ENCODE measurements at places on chromosomes 5 and 9.
A peak's percentile ranks its signal among the peaks of the same experiment; 100 is the strongest.

- DNase-seq = no peak
Measured at GRCh38 chr5:93479982-93480509, 101.0 kb downstream of the NR2F1-AS1 start.

GRCh38 chr5:131328536-131329285 lies 64.9 kb downstream of the CDC42SE2 start:
- DNase-seq = peak; percentile 43

- no peak for DNase-seq
Measured at GRCh38 chr5:5461012-5461411, 38.5 kb downstream of the ICE1 start.

GRCh38 chr9:81724242-81724889 lies 35.0 kb upstream of the TLE1 start:
- DNase-seq = no peak

- DNase-seq = no peak
Measured at GRCh38 chr9:10661994-10662393, 49.2 kb upstream of the PTPRD start.

DNA sequence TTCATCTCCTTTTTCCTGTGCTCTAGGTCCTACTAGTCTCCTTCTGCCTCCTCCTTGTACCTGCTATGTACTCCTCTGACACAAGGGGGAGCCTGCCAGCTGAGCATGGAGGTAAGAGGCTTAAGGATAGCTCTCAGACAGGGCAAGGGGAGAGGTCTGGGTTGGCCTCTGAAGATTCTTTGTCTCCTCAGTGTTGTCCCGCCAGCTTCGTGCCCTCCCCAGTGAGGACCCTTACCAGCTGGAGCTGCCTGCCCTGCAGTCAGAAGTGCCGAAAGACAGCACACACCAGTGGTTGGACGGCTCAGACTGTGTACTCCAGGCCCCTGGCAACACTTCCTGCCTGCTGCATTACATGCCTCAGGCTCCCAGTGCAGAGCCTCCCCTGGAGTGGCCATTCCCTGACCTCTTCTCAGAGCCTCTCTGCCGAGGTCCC lies 3.8 kb downstream of the CREB3 start:
- DNase-seq = peak; percentile 76

DNA sequence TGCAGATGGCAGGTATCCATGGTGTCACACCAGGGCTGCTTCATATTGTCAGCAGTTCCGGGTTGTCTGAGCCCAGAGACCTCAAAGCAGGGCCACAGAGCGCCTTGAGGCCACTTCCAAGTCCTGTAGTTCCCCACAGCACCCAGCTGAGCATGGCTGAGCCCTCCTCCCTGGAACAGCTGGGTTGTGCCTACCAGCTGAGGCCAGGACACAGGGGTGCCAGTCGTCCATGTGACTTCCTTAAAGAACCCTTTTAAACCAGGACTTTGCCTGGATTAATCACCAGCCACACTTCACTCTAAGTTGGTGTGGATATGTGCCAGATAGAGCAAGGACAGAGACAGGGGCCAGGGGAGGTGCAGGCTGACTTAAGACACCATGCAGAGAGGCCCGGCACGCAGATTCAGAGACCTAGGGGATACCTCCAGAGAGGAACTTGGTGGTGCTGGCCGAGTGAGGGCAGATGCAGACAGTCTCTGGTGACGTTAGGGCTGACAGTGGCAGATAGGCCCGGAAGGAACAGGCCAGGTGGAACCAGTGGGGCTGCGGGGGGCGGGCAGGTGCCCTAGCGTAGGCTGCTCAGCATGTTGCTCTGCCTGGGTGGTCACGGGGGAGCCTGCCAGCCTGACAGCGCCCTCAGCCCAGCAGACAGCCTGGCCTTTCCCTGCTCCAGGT lies 142.7 kb downstream of the CACNA1B start:
- DNase-seq = no peak

DNA sequence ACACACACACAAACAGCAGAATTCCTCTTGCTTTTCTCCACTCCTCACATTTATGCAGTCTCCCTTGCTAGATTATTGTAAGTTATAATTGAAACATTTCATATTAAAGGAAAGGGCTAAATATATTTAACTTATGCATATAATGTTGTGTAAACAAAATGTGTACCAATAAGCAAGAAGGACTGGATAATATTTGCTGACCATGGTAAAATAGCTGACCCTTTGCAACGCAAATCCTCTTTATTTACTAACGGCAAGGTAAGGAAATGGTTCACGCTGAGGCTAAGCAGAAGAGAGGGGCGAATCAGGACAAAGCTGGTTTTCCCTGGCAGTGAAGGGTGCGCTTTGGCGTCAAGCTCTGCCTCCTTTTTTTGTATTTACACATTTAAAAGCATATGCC lies 154.2 kb upstream of the IRX4 start:
- no peak for DNase-seq

DNA sequence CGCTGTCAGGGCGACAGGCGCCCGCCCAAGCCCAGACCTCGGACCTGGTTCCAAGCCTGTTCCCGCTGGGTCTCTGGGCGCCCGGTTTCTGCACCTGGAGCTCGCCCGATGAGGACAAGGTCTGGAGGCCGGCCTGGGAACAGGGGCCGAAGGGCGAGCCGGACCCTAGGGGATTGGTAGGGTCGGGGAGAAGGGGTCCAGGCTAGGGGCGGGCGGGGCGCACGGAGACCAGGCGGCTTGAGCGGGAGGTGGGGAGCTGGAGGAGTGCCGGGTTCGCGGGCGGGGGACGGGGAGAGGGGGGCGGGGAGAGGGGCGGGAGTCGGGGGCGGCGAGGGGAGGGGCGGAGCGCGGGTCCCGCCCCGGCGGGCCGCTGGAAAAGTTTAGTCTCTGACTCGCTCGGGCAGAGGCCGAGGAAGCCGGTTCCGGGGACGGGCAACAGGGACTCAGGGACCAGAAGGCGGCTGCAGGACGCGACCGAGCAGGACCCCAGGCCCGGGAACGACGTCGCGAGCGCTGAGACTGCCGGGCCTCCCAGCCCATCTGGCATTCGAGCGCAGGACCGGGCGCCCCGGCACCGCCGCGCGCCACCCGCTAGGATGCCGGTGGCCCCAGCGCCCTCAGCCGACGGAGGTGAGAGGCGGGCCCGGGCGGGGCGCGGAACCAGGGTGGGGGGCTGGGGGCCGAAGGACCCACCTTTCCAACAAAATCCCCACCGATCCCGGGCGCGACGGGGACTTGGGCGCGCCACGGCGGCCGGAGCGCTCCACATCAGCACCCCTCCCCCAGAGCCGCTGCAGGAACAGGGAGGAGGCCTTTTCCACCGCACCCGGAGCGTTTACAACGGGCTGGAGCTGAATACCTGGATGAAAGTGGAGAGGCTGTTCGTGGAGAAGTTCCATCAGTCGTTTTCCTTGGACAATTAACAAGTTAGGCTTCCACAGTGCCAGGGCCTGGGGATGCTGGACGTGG lies at the start of gene S1PR3:
S1PR3 (plus strand) TSS at position 403 of the 969 bp plus-strand sequence. CDS start 9,733 bp downstream, outside the sequence.
- no peak for DNase-seq

GRCh38 chr5:103451261-103451660 lies 111.3 kb downstream of the NUDT12 start:
- DNase-seq = no peak

DNA sequence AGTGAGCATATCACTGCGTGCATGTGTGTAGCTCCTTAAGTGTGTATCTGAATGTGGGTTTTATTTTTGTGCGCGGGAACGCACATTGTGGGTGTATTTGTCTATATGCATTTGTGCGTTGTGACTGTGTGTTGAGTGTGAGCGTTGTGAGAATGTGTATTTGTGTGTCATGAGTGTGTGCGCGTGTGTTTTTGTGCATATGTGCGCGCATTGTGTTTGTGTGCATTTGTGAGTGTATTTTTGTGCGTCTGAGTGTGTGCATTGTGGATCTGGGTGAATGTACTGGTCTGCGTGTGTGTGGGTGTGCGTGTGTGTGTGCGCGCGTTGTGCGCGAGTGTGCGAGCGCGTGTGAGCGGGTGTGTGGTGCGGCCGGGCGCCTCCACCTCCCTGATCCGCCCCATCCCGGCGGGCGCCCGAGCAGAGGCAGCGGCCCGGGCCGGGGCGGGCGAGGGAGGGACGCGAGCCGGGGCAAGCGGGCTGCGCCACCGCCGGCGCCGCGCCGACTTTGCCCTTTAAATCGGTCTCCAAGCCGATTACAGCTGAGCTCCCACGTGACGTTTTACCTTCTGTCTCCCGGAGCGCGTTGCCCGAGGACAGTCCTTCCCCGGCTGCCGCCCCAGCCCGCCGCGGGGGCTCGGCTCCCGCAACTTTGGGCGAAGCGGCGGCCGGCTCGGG lies at the start of gene RASGRF2:
RASGRF2 (plus strand) TSS at position 596 of the 675 bp plus-strand sequence. CDS start 376 bp downstream, outside the sequence.
- DNase-seq = peak; percentile 47

- no peak for DNase-seq
Measured at GRCh38 chr9:86893811-86894490, 53.4 kb downstream of the GAS1 start.

DNA sequence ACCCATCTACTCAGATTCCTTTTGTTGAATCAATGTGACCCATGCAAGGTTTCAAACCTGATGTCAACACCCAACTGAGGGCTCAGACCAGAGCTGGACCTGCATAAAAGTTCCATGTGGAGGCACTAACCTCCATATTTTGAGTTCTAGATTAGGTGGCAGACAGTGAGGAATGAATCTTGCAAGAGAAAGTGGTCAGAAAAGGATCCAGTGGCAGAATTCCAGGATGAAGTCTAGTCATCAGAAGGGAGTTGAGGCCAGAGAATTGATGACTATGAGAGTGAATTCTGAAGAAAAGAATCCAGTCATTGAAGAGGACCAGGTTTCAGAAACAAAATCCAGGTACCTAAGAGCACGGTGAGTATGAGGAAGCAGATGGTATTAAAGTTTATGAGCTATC lies 205.1 kb upstream of the RGMB start:
- DNase-seq = no peak

DNA sequence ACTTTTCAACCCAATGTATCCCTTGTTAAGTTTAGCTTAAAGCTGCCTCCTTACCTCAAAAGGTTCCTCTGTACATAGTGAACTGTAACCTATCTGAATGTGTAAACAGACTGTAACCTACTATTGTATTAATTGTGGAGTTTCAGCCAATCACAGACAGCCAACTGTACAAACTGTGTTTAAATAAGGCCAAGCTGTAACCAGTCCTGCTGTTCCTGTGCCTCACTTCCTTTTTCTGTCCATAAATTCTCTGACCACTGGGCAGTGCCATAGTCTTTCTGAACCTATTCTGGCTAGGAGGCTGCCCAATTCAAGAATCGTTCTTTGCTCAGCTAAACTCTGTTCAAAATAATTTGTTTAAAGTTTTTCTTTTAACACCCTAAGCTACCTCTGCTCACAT lies 74.7 kb upstream of the DAPK1 start:
- no peak for DNase-seq

All from CD4-positive, alpha-beta T cell treated with Interleukin-15 for 4 hours (primary cell).